ENCODE measurements at places on chromosomes 12 and 14. TPM values are rescaled to one million over a fixed set of nuclear protein-coding genes. Genes with fewer than 3 reads are reported as not detected.

Gene CHGA
- total RNA-seq, result 9.6 TPM

Gene P2RX2
- not detected for total RNA-seq

Gene FOXN4
- total RNA-seq, result not detected

DNA sequence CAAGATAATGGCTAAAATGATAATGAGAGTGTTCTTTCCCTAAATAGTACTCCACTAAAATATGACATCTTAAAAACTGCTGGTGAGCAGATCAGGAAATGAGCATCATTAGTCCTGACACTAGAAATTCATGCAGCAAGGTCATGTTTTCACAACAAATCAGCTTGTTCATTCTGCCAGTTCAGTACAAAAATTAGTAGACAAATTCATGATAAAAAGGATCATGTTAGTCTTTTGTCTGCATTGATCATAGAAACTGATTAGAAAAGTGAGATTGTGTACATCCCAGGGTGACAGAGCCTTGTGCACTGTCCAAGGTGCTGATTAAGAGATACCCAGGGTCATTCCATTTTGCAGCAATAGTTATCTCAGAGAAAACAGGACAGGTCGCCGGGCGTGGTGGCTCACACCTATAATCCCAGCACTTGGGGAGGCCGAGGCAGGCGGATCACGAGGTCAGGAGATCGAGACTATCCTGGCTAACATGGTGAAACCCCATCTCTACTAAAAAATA lies 163.6 kb downstream of the RIMBP2 start:
- H3K27me3 ChIP-seq, result no peaks in the 10 kb centered on the region
- no peak for DNase-seq
- H3K4me3 ChIP-seq, result no peak overlapping the region
- H3K27ac ChIP-seq, result no peak overlapping the region

DNA sequence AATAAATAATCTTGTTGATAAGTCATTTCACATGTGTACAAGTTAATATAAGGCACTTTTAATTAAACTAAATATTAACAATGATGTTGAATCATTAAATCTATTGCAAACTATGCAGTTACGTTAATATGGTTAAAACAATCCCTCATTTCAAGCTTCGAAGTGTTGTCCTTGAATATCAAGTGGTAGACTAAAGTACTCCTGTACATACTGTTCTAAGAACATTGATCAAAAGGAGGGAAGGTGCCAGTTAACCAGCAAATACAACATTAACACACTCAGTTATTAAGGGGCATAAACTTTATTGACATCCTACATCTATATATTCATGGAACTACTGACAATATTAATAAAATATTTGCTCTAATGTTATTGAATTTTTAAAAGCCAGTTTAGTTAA lies 8.7 kb downstream of the BCAT1 start:
- H3K27ac ChIP-seq, result no peak overlapping the region
- no peaks in the 10 kb centered on the region for H3K27me3 ChIP-seq
- H3K4me1 ChIP-seq, result peaks cover 15% of the 10 kb centered on the region
- no peaks in the 10 kb centered on the region for H3K36me3 ChIP-seq
- DNase-seq, result no peak

DNA sequence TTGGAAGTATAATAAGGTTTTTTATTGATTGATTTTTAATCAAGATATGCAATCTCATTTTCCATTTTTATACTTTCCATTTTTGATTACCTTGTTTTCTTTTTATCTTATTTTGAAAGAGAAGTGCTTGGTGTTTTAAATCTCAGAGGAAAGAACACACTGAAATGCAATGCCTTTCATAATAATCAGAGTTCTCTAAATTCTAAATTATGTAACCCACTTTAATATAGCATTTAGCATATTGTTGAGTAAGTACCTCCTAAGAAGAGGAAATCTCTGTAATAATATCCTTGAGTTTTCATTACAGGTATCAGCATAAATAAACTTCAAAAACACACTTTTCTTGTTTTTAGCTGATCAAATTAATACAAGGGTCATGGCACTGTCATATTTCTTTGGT lies 96.9 kb downstream of the GTF2A1 start:
- no peaks in the 10 kb centered on the region for H3K27me3 ChIP-seq
- no peak for DNase-seq
- H3K4me1 ChIP-seq, result peaks cover 18% of the 10 kb centered on the region
- H3K27ac ChIP-seq, result no peak overlapping the region

DNA sequence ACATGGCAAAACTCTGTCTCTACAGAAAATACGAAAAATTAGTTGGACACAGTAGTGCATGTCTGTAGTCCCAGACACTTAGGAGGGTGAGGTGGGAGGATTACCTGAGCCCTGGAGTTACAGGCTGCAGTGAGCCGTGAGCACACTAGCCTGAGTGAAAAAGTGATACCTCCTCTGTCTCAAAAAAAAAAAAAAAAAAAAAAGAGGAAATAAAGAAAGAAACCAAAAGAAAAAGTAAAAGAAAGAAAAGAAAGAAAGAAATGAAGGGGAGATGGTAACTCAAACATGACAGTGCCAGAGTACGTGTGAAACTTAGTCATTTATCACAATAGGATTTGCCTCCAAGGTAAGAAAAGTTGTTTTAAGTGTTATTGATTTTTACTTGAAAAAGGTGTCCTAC lies 407.0 kb upstream of the MGAT4C start:
- no peaks in the 10 kb centered on the region for H3K27me3 ChIP-seq
- no peak overlapping the region for H3K4me3 ChIP-seq
- no peaks in the 10 kb centered on the region for H3K36me3 ChIP-seq
- H3K27ac ChIP-seq, result no peak overlapping the region
- H3K4me1 ChIP-seq, result peaks cover 6% of the 10 kb centered on the region

GRCh38 chr14:26410189-26410685 lies 187.6 kb downstream of the NOVA1 start:
- no peak overlapping the region for H3K27ac ChIP-seq
- H3K27me3 ChIP-seq, result no peaks in the 10 kb centered on the region
- DNase-seq, result no peak
- H3K4me1 ChIP-seq, result no peaks in the 10 kb centered on the region

DNA sequence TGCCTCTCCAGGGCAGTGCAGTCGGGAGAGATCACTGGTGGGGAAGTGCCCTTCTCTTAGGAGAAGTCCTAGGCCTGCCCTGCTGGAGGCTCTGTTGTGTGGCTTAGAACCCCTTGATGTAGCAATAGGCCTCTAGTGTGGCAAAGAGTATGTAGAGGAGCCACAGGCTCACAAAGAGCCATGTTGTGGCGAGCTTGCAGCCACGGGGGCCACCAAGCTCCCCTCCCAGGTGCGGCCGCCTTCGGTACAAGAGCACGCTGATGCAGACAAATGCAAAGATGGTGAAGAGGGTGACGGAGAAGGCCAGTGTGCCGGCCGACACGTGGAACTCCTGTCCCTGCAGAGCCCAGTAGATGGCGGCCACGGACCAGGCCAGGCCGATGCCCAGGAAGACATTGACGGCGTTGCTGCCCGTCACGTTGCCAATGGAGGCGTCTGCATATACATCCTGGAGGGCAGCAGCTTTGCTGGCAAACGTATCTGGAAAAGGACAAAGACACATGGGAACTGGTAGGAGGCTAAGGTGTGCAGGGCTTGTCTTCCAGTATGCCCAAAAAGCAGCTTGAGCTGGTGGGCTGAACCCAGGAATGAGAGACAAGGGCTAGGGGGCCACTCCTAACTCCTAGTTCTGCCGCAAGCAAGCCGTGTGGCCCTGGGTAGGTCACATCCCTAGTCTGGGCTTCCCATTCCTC lies 142.8 kb downstream of the SLC8A3 start:
- DNase-seq, result peak; percentile 65
- no peak overlapping the region for H3K27ac ChIP-seq

DNA sequence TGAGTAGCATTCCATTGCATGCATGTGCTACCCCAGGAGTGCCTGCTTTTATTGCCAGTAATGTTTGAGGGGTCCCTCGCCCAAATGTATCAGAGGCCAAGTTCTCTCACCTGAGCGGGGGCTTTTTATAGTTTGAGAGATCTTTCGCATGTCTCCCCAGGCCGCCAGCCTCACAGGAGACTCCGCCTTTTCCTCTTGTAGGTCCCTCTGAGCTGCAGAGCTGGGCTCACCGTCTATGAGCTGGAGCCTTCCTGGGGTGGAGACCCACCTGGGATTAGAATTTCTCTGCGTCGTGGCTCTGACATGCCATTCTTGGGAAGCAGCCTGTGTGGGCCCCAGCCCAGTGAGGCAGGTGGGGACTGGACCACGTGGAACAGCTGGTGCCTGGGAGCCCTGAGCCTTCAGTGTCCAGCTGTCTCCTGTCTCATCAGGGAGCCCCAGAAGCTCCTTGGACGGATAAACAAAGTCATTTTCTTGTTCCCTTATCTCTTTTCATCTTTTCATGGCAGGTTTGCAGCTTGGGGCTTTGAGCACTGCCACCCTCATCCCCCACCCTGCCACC lies 261.7 kb upstream of the CRY1 start:
- no peaks in the 10 kb centered on the region for H3K27me3 ChIP-seq
- H3K27ac ChIP-seq, result peak overlapping the region; percentile 5
- H3K4me1 ChIP-seq, result no peaks in the 10 kb centered on the region

GRCh38 chr12:12265571-12266388 lies 1.1 kb downstream of the LRP6 start:
- no peaks in the 10 kb centered on the region for H3K36me3 ChIP-seq
- peak; percentile 19 for DNase-seq
- H3K27ac ChIP-seq, result peak overlapping the region; percentile 100
- no peaks in the 10 kb centered on the region for H3K27me3 ChIP-seq

DNA sequence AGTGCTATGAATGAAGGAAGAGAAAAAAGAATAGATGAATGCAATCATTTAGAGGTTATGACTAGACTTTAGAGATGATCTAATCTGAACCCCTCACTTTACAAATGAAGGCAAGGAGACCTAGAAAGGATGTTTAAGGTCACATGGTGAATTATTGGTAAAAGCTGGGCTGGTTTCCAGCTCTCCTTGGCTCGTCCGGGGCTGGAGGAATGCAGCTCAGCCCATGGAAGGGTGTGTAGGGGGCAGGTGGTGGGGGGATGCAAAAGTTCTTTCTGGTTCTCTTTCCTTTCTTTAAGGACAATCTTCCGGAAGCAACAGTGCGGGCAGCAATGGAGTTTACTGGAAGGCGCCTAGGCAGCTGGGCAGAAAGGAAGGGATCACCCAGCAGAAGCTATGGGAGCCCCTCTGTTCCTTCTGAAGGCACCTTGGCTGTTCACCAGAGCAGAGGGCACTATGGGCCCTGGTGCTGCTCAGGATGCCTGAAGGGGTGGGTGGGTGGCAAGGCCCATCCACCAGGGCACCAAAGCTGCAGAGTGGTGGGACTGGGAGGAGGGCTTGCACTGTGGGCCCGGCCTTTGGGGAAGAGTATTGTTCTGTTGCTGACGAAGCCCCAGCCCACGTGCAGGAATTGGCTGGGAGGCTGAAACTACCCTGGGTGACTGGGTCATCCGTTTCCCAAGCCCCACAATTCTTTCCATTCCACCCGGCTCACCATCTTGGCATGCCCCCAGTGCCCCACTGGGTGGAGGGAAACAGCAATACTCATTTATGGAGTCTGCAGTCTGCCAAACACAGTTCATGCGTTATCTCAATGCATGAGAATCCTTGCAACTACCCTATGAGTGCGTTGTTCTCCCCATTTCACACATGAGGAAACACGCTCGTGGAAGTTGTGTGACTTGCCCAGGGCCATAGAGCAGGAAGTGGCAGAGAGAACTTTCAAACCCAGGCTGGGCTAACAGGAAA lies 78.2 kb downstream of the IRF2BPL start:
- peak; percentile 70 for DNase-seq
- no peak overlapping the region for H3K4me3 ChIP-seq
- no peaks in the 10 kb centered on the region for H3K36me3 ChIP-seq
- H3K27me3 ChIP-seq, result no peaks in the 10 kb centered on the region
- peaks cover 69% of the 10 kb centered on the region for H3K4me1 ChIP-seq
- H3K27ac ChIP-seq, result peak overlapping the region; percentile 73

DNA sequence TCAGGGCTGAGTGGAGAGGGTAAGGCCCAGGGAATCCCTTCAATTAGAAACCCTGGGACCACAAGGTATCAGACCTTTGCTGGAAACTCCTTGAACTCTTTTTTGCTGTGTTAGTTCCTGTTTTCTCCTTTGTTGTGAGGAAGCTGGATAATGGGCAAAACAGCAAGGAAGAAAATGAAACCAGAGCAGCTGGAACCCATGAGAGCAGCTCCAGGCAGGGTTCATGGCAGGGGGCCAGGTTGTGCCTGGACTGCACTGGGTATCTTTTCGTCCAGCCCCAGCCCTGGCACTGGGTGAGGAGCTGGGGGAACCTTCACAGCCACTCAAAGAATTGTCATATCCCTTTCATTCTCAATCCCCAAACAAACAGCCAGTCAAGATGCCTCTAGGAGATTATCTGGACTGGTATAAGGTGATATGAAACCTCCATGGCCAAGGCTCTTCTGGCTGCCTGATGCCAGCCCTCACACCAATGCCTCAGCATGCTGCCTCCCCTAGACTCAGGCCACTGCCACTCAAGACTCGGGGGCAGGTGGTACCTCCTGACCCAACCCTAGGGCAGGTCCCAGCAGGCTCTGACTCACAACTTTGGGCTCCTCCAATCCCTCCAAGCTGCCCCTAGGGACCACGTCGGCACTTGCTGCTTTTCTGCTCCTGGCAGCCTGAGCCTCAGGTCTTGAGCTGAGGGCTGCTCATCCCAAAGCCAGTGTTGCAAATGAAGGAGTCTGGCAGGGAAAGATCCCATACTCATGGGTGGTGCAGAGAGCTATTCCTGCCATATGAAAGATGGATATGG lies 16.5 kb downstream of the FAM186B start:
- H3K27me3 ChIP-seq, result no peaks in the 10 kb centered on the region
- DNase-seq, result no peak
- no peak overlapping the region for H3K4me3 ChIP-seq
- H3K27ac ChIP-seq, result no peak overlapping the region
- H3K4me1 ChIP-seq, result no peaks in the 10 kb centered on the region

DNA sequence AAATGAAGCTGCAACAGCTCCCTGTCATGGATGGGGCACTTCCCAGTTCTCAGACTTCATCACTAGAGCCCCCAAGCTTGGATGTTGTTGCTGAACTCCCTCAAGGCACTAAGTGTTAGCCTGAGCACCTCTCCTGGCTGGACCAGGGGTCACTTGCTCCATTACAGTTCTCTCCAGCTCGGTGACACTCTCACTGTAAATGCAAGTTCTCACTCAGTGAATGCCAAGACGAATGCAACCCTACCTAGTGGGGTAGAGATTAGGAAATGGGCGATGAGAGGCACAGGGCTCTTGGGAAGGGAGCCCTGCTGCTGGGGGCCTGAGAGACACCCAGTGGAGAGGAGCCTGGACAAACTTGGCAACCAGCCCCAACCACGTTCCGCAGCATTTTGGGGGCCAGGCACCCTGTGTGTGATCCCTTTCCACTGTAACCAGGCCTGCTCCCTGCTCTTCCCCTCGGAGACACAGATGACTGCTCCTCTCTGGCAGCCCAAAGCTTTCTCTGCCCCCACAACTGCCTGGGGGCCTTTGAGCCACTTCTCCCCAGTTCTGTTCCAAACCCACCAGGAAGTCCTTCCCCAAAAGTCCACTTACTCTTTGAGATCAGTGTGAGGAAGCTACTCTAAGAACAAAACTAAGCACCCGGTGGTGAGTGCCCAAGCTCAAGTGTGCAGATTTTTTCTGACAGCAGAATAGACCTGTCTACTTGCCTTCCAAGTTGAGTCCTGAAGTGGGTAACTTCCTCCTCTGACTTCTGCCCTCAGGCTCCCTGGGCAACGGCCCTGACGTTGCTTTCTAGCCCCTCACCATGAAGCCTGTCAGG lies 8.0 kb upstream of the SELPLG start:
- peaks cover 57% of the 10 kb centered on the region for H3K4me1 ChIP-seq
- DNase-seq, result no peak
- no peak overlapping the region for H3K4me3 ChIP-seq
- no peaks in the 10 kb centered on the region for H3K36me3 ChIP-seq
- peak overlapping the region; percentile 42 for H3K27ac ChIP-seq
